ENCODE measurements at places on chromosomes 11 and 22.

GRCh38 chr11:95374105-95374504, 143.1 kb upstream of the SESN3 start:
- DNase-seq, result no peak

GRCh38 chr11:123477205-123477907, 47.3 kb downstream of the GRAMD1B start:
- DNase-seq, result no peak

DNA sequence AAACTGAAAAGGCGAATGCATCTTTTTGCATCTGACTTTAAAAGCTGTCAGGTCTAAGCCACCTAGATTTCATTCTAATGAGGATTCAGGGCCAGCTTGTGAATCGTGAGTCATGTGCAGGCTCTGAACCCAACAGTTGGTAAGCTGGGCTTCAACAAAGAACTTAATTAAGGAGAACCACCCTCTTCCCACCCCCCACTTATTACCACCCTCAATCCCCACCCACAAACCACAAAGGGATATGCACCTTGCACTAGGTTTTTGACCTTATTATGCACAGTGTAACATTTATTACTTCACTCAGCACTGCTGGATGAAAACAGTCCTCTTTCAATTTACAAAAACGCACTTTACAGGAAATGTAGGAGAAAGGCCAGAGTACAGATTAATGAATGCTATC, 94.1 kb upstream of the LIN7C start:
- DNase-seq, result no peak

DNA sequence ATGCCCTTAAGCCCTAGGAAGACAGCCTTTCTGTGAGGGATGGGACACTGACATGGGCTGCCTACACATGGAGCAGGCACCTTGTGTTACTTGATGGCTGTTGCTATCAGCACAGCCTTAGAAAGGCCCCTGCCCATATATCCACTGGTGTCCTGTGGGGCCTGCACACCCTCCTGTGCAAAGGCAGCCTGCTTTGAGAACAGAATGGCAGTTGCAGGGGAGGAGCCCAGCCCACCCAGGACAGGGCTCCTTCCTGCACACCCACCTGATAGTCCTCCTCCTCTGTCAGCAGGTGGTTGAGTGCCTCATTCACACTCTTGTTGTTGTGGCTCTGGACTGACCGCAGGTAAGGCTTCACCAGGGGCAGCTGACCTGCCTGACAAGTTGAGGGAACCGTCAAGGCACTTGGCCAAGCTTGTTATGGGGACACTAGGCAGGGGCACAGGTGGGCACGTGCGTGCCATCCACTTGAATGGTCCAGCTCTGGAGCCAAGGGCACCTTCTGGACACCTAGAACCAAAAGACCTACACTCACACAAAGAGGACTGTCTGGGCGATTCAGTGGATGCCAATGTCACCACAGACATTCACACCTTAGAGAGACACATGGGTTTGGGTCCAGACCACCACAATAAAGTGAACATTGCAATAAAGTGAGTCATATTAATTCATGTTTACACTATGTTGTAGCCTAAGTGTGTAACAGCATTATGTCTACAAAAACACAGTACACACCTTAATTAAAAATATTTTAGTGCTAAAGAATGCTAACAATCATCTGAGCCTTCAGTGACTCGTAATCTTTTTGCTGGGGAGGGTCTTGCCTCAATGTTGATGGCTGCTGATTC, 9.4 kb upstream of the SLC25A1 start:
- DNase-seq, result no peak

DNA sequence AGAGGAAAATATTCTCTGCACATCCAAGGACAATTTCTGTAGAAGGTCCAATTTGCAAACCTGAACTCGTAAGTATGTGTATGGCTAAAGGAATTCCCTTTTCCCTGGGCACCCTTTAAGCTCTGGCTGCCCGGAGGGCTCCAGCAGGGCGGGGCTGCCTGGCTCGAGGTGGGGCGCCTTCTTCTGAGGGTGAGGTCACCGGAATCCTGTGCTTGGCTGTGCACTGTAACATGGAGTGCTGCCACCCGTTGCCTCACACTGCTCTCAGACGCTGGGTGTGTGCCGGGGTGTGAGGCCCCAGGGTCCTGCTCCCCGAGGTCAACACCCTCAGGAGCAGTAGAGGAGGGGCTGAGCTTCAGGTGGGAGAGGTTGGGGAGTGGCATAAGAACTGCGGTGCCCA, 61.5 kb downstream of the SYN3 start:
- no peak for DNase-seq

GRCh38 chr22:49583886-49584505, 243.7 kb downstream of the BRD1 start:
- no peak for DNase-seq
